ENCODE measurements at places on chromosomes 1 and 21.

DNA sequence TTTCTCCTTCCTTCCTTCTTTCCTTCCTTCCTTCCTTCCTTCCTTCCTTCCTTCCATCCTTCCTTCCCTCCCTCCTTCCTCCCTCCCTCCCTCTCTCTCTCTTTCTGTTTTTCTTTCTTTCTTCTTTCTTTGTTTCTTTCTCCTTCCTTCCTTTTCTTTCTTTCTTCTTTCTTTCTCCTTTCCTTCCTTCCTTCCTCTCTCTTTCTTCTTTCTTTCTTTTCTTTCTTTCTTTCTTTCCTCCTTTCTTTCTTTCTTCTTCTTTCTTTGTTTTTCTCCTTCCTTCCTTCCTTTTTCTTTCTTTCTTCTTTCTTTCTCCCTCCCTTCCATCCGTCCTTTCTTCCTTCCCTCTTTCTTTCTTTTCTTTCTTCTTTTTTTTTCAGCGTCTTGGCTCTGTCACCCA, 18.1 kb upstream of the IL19 start:
- DNase-seq = no peak

- no peak for DNase-seq
Observed at GRCh38 chr1:175508320-175509110, 234.9 kb downstream of the TNR start.

GRCh38 chr1:223819730-223820514, 25.8 kb downstream of the TP53BP2 start:
- no peak for DNase-seq

- DNase-seq = no peak
Observed at GRCh38 chr1:92502247-92502646, 15.5 kb upstream of the GFI1 start.

- peak; percentile 53 for DNase-seq
Observed at GRCh38 chr1:161792740-161793139, 26.6 kb downstream of the ATF6 start.

Data from stimulated activated naive CD4-positive, alpha-beta T cell (primary cell).